ENCODE measurements at places on chromosomes 3 and 15.
A peak's percentile ranks its signal among the peaks of the same experiment; 100 is the strongest.

- no peak for DNase-seq
These were observed 70.8 kb downstream of the SEC22A start for GRCh38 chr3:123272547-123272946.

DNA sequence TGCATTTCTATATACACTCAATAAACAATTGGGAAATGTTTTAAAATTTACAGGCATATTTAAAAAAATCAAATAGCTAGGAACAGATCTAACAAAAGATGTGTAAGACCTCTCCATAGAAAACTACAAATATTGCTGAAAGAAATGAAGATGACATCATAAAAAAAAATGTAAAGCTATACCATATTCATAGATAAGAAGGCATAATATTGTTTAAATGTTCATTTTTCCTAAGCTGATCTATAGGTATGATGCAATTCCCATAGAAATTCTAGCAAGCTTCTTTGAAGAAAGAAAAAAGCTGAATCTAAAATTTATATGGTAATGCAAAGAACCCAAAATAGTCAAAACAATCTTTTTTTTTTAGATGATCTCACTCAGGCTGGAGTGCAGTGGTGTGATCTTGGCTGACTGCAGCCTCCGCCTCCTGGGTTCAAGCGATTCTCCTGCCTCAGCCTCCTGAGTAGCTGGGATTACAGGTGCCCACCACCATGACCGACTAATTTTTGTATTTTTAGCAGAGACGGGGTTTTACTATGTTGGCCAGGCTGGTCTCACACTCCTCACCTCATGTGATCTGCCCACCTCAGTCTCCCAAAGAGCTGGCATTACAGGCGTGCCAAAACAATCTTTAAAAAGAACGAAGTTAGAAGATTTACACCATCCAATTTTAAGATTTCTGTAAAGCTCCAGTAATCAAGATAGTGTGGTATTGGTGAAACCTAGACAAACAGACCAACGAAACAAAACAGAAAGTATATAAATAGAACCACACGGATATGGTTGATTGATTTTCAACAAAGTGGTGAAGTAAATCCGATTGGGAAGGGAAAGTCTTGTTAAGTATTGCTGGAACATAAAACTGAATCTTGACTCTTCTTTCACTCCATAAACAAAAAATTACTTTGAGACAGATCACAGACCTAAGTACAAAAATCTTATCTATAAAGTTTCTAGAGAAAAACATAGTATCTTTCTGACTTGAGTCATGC, 6.3 kb upstream of the BHLHE40 start:
- no peak for DNase-seq

GRCh38 chr3:33277193-33277882, at the start of gene FBXL2:
FBXL2 (plus strand) TSS chr3:33277442; CDS start chr3:33277513, 71 bp downstream.
- peak; percentile 79 for DNase-seq

DNA sequence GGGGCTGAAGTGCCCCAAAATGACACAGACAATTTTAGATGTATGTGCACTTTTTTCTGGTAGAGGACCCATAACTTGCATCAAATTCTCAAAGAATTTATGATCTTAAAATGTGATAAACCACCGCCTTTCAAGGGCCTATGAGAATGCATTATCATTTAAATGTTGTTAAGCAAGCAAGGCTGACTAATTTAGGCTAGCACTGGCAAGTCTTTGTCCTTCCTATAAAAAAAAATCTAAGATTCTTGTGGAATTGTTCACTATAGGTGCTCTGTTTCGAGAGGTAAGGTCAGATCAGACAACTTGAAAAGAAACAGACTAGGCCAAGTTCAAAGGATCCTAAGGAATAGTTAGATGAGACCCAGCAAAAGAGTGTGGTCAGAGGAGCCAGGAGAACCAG, 128.9 kb upstream of the PHLDB2 start:
- DNase-seq, result no peak

DNA sequence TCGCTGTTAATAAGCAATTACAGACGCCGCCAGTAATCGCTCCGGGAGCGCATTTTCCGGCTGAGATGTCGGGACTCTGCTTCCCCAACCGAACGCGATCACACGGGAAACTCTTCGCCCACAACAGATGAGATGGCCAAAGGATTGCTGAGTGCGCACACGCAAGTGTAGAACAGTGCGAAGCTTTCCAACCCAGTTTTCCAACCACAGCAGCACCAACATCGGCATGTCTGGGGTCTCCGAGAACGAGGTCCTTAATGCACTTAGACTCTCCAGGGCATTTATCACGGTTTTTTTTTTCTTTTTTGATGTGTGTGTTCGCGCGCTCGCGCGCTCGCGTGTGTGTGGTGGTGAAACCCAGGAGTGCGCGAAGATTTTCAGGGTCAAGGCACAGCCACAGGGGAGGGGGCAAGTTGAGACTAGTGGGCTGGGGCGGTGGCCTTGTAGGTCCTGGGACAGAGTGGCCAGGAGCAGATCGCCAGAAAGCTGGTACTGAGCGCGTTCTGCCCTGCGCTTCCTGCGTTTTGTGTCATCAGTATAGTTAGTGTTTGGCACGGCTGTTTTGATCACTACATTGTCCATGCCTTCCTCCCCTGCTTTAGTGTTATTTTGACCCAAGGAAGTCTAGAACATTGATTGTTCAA, 1.8 kb upstream of the EOMES start:
- DNase-seq, result no peak

- DNase-seq, result no peak
These were observed 6.5 kb downstream of the CHRNB4 start for GRCh38 chr15:78634210-78635145.

- no peak for DNase-seq
These were observed 65.1 kb downstream of the MEGF11 start for GRCh38 chr15:66188464-66188863.

DNA sequence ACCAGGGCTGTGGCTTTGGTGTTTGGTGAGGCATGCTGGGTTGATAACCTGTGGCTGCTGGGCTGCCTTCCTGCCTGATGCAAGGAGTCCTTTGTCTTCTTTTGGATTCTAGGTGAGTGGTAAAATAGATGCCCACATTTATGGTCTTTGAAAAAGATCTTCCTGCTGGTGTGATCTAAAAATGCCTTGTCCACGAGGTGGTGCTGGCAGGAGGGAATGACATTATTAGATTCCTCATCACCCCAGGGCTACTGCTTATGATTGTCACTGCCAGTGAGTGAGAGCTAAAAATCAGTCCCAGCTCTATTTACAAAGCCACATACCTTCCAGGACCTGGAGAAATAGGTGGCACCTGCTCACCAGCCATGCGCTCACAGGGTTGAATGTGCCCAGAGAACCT, 355.5 kb upstream of the ROPN1 start:
- no peak for DNase-seq

- no peak for DNase-seq
These were observed 1.4 kb downstream of the KBTBD13 start for GRCh38 chr15:65077981-65078352.

GRCh38 chr15:82371656-82372055, 22.4 kb upstream of the GOLGA6L10 start:
- DNase-seq, result no peak

DNA sequence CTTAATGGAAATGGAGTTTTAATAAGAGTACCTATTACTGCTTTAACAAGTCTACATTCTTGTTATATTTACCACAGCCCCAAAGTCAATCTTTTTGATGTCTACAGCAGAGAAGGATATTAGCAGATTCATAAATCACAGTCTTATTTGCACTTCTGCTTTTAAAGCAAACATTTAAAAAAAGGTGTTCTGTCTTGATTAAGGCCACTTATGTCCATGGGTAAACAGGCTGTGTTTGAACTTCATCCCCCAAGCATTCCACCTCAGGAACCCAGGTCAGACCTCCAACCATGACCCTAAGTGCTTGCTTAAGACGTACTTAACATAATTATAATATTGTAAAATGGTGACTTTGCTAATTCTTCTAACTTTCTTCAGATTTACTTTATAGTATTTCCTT, 113.4 kb downstream of the CMSS1 start:
- no peak for DNase-seq

- no peak for DNase-seq
These were observed 237.6 kb downstream of the LPP start for GRCh38 chr3:188391592-188391991.

DNA sequence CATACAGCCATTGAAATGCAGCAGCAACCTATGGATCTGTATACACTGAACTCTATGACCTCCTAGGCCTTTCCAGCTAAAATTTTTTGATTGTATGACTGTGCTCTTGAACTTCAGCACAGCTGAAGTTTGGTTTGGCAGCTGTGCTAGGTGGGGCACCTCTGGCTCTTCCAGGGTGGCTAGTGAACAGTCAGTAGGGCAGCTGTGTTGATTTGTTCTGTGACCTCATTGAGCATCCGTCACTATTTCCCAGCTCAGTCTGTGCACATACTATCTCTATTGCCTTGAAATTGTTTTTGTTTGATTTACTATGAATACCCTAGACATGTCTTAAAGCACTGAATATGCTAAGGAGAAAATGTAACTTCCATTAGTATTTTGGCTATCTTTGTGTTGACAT, 363.2 kb upstream of the NAALADL2 start:
- DNase-seq, result no peak

DNA sequence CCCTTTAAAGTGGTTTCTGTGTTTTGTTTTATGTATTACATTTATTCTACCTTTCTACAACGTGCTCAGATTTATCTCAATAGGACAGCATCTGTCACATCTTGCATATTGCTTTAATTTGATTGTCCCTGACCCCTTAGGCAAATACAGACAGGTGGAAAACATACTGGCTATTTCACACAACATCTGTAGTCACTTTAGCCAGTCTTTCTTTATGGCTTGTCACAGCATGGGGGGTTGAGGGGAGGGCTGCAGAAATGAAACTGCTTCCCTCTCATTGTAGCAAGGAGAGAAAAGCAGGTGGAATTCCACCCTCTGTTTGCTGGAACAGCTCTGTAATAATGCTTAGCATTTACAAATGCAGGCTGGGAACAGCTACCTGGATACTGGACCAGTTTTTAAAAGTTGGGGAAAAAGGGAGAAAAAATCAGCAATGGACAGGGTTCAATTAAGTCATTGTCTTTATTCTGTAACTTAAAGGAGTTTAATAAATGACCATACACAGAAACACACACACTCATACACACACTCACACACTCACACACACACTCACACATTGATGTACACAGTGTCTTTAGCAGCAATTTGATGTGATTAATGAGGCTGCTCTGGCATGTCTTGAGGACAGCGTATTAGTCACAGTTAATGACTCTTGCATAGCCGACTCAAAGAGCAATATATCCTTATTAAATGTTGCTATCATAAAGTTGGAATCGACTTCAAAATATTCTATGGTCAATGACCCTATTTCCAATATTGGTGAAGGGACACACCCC, 283.7 kb upstream of the GBE1 start:
- DNase-seq, result peak; percentile 99

- no peak for DNase-seq
These were observed 558 bp upstream of the IL17RC start for GRCh38 chr3:9916346-9916733.

DNA sequence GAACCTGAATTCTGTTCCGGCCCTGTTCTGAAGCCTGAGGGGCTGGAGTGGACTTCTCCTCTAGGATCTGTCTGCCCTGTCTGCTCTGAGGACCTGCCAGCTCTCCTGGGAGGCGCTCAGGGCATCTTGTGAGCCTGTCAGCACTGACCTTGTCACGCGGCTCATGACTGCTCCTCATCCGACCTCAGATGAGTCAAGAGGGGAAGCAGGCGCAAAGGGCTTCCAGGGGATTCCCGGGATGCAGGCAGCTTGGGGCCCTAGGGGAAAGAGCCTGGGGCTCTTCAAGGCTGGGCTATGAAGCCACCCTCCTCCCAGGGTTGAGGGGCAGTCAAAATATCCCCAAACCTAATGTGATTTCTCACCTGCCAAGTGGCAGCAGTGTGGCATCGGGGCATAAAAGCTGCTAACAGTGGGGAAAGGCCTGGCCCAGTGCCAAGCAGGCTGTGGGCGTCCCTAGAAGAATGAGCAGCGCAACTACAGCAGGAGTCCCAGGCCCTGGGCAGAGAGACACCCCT, 27.6 kb upstream of the ANKDD1A start:
- DNase-seq, result peak; percentile 49

DNA sequence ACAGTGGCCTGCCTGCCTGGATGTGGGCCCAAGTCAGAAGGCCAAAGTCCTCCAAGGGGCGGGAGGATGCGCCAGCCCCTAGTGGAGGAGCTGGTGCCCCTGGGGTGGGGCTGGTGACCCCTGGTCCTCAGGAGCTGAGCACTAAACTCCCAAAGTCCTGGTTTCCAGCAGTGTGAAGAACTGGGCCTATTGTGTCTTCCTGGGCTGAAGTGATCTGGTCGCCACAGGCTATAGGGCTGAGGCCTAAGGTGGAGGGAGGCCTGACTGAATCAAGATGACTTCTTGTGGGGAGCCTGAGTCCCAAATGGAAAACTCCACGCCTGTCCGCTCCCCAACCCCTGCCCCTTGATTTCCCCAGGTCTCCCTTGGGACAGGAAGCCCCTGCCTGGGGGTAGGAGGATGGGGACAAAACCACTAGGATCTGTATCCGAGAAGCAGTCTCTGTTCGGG, 753 bp upstream of the FES start:
- no peak for DNase-seq

DNA sequence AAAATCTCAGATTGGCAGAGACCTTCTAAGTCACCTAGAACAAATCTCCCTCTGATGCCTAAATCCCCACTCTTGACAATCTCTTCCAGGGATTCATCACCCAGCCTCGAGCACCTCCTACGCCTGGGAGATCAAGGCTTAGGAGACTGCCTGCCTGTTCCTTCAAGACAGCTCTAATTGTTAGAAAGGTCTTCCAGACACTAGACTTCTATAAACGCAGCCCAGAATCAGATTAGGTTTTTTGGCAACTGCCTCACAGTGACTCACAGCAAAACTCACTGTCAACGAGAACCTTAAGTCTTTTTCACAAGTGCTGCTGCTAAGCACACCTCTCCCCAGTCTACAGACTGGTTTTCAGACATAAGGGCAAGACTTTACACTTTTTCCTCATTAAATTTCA, 23.1 kb downstream of the SRGAP3 start:
- DNase-seq, result no peak

DNA sequence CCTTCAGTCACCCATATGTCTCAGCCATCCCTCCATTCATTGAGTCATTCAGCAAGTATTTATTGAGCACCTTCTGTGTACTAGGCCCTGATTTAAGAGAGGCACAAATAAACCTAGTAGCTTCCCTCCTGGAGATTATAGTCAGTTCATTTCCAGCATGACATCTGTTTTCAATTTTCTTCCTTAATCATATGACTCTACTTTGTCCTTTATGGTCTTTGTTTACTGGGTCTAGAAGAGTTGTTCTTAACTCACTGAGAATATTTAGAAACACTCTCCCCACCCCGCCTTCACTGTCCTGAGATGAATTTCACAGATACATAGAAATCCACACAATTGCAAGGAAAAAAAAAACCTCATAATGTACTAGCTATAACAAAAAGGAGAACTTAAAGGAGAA, 44.8 kb upstream of the ADAMTS9 start:
- DNase-seq, result no peak

DNA sequence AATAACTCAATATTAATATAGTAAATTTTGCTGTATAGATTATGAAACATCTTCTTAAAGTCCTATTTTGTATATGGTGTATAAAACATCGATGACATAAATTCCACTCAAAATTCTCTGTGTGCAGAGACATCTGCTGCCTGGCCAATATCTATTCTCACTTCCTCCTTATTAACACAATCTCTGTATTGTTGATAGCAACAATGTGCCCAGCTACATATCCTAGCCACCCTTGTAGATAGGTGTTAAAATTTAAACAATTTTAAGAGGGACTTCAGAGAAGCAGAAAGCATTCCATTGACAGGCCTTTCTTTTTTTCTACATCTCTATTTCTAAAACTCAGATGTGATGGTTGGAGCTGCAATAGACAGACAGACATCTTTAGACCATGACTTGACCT, 72.3 kb downstream of the FGF12 start:
- DNase-seq, result no peak
